ENCODE measurements at places on chromosomes 4 and X.

DNA sequence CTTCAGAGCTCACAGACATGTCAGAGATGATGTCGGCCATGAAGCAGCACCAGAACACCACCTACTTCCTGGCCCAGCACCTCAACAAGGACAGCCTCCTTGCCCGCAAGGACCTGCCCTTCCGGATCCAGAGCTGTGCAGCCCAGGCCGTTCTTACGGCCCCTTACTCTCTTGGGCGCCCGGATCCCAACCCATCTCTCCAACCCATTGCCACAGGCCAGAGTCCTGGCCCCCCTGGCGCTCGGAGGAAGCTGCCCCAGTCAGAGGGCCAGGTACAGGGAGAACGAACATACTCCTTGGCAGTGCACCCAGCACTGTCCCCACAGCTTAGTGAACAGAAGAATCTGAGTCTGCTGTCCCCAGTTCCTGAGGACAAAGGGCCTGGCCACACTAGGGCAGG, 27.9 kb upstream of the PRPS1 start:
- no peak for DNase-seq

DNA sequence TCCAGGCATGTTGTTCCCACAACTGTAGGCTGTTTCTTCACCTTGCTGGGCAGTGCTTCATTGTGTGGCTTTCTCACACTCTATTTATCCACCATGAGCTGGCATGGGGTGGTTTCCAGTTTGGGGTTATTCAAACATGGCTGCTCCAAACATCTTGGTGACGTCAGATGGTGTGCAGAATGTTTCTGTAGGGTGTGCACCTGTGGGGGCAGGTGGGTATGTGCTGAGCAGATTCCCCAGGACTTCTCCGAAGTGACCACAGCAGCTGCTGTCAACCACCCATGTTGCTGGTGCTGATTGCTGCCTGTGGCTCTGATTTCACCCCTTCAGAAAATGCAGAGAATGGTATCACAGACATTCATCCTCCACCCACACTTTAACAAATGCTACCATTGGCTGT, 5.0 kb upstream of the PSAPL1 start:
- DNase-seq: no peak

DNA sequence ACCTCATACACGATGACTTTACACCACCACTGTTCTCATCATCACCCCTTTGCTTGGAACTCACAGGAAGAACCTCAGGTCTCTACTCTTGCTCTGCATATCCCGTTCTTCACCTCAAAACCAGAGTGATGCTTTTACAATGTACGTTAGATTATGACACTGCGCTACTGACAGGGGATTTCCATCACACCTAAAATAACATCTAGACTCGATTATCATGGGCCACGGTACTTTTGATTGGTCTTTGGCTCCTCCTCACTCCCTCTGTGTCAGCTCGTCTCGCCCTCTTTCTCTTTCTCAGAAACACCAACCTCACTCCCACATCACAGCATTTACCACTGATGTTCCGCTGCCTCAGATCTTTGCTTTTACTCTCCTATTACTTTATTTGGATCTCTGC, 172.4 kb downstream of the TLL1 start:
- no peak for DNase-seq

- no peak for DNase-seq
Observed at GRCh38 chr4:90621080-90621479, 493.9 kb downstream of the CCSER1 start.

- no peak for DNase-seq
Observed at GRCh38 chr4:47703956-47704355, 133.9 kb downstream of the CORIN start.

GRCh38 chrX:74049126-74049525, 254.9 kb upstream of the ZCCHC13 start:
- DNase-seq: no peak

DNA sequence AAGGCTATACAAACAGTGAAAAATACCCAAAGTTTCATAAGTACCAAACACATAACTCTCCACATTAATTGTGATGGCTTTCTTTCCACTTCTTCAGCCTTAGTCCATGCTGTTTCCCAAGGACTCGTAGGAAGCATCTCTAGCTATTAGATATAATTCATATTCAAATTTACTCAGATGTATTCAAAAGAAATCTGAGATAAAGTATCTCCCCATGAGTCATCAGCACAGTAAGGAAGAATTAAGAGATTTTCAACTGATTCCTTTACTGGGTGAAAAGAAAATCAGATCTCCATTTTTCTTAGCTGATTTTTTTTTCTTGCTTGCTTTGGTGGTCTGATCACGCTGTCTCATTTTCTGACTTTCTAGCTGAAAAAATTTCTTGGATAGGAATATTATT, 71.7 kb downstream of the MID1 start:
- DNase-seq: no peak

GRCh38 chr4:143287572-143287923, 49.1 kb upstream of the GAB1 start:
- no peak for DNase-seq

Data from femur (tissue), 1 donor.